ENCODE measurements at places on chromosomes 7 and 10.

GRCh38 chr10:62811159-62811875 lies 4.8 kb downstream of the EGR2 start:
- DNase-seq: no peak

DNA sequence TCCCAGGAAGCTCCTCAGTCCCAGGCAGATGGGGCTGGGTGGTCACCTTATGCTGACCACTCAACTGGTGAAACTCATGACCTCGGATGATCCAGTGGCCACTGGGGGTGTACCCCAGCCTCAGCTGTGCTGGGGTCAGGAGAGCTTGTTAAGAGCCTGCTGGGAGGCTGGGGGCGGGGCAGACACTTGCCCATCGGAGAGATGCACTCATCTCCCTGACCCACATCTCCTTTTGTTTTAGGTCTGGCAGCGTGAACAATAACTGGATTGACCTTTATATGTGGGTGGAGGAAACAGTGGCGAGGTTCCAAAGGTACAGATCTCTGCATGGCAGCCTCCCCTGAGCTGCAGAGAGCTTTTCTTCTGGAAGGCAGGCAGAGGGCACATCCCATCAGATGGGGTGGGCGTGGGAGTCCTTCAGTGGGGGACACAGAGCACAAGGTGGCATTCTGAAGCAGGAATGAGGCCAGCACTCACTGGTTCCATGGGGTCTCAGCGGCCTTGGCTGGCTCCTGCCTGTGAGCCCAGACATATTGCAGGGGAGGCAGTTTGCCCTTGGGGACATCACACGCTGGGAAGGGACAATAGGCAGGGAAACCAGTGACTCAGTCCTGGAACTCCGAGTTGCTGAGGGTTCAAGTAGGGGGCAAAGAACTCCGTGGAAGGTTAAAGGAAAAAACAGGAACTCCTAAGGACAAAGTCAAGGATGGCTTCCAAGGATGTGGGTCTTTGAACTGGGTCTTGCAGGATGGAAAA lies 5.2 kb downstream of the ANTXRL start:
- no peak for DNase-seq

- no peak for DNase-seq
These were observed 2.2 kb downstream of the ZDHHC4 start for GRCh38 chr7:6579446-6579845.

DNA sequence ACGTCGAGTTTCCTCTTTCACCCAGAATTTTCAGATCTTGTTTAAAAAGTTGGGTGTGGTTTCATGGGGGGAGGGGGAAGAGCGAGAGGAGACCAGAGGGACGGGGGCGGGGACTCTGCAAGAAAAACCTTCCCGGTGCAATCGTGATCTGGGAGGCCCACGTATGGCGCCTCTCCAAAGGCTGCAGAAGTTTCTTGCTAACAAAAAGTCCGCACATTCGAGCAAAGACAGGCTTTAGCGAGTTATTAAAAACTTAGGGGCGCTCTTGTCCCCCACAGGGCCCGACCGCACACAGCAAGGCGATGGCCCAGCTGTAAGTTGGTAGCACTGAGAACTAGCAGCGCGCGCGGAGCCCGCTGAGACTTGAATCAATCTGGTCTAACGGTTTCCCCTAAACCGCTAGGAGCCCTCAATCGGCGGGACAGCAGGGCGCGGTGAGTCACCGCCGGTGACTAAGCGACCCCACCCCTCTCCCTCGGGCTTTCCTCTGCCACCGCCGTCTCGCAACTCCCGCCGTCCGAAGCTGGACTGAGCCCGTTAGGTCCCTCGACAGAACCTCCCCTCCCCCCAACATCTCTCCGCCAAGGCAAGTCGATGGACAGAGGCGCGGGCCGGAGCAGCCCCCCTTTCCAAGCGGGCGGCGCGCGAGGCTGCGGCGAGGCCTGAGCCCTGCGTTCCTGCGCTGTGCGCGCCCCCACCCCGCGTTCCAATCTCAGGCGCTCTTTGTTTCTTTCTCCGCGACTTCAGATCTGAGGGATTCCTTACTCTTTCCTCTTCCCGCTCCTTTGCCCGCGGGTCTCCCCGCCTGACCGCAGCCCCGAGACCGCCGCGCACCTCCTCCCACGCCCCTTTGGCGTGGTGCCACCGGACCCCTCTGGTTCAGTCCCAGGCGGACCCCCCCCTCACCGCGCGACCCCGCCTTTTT lies at the start of gene VIM:
Gene VIM (plus strand): TSS at position 151 of the 925 bp plus-strand sequence. CDS start 1,182 bp downstream, outside the sequence.
- no peak for DNase-seq

DNA sequence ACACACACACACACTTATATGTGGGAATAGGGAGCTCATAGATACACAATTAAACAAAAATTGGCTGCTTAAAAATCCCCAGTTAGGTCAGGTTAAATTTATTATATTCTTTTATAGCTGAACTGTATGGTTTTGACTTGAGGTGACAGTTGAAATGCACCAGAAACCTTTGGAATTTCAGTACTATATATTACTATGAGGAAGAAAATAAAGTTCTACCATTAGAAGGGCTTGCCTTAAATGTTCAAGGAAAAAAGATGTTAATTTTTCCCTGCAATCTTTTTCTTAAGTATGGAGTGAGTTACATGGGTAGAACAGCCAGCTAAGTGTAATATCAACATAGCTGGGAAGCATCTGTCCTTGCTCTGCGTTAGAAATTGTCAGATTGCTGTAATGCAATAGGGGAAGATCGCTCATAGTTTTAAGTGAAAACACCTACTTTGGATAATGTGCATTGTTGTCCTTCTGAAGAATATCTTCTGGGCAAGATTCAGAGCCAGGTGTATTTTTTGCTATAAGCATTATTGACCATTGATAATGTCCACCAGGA lies 415.8 kb upstream of the MKI67 start:
- DNase-seq: no peak

- DNase-seq: no peak
These were observed 65.0 kb upstream of the ZNF746 start for GRCh38 chr7:149562602-149563001.

- no peak for DNase-seq
These were observed 752 bp downstream of the DRGX start for GRCh38 chr10:49394933-49395740.

GRCh38 chr10:131576341-131577177 lies 265.0 kb upstream of the TCERG1L start:
- no peak for DNase-seq

- DNase-seq: no peak
These were observed 22.6 kb downstream of the CUTC start for GRCh38 chr10:99754670-99755069.

- no peak for DNase-seq
These were observed 98.9 kb upstream of the ARHGAP21 start for GRCh38 chr10:24822590-24822989.

DNA sequence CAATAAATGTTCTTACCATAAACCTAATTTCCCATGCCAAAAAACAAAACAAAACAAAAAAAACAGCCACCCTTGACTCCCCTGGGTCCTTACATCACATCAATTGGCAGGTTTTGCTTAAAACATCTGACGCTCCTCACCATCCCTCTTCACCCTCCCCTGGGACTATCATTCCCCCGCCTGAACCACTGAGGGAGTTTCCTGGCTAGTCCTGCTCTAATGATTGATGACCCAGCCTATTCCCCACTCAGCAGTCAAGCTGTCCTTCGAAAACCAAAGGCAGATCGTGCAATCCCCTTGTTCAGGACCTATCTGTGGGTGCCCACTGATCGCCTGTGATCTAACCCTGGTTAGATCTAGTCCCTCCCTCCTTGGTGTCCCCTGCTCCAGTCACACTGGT lies 11.2 kb upstream of the FRMPD2 start:
- no peak for DNase-seq

DNA sequence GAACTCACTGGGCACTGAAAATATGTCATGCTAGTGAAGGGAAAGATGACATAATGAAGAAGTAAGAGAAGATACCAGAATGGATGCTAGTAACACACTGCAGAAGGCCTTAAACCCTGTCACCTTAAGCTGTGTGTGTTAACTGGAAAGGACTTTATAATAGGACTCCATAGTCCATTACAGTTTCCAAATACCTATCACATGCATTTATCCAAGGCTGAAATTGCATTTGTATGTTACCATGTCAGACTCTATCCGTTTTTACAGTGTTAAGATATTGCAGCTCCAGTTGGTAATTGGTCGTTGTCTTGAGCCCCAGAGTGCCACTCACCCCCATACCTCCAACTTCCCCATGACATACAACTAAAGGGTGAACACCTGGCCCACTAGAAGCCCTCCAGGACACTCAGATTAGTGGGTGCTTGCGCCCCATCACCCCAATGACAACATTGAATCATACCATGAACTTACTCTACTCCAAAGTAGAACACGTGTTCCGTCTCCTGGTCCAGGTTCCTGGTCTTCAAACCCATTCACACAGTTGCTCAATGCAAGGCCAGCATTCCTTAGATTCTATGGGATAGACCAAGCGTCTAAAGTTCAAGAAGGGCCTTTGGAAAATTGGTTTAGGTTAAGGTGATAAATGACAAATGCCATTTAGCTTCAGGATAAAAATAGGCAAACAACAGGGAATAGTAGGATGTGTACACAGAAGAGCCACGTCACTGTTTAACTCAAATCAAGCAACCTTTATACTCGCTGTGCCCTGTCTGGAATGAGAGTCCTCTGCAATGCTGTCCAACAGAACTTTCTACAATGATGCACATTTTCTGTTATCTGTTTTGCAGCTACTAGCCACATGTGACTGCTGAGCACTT lies 2.1 kb upstream of the RAPGEF5 start:
- no peak for DNase-seq

- no peak for DNase-seq
These were observed 3.4 kb downstream of the PHYH start for GRCh38 chr10:13296476-13296875.

- no peak for DNase-seq
These were observed 96.6 kb downstream of the TPST1 start for GRCh38 chr7:66301737-66302136.

DNA sequence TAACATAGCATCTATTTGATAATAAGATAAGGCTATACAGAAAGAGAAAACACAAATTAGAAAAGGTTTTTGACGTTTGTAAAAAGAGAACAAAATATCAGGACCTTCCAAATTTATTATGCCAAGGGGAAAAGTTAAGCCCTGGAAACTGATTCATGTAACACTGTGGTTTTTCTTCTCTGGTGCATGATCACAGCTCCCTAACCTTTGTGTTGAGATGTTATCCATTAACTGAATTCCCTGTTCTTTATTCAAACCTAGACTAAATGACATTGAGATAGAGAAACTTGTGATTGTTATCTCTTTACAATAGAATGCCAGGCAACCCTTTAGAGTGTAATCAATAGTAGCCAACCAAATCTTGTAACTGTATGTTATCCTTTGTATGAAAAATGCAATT lies 141.5 kb upstream of the NRG3 start:
- no peak for DNase-seq

- DNase-seq: no peak
These were observed 95.0 kb downstream of the VPS50 start for GRCh38 chr7:93327006-93327633.

GRCh38 chr10:24698270-24698669 lies 25.4 kb downstream of the ARHGAP21 start:
- no peak for DNase-seq

- no peak for DNase-seq
These were observed 847 bp downstream of the GARS1 start for GRCh38 chr7:30595436-30596013.

GRCh38 chr10:21753497-21754270 lies 219.7 kb downstream of the MLLT10 start:
- no peak for DNase-seq

GRCh38 chr7:131012477-131013031 lies 278.5 kb upstream of the KLF14 start:
- DNase-seq: no peak

GRCh38 chr7:55733241-55734140 lies 129.1 kb downstream of the SEPTIN14 start:
- no peak for DNase-seq

- DNase-seq: no peak
These were observed 21.8 kb downstream of the UBTD1 start for GRCh38 chr10:97520520-97520919.

GRCh38 chr10:84177541-84178141 lies 4.0 kb downstream of the GPR15LG start:
- DNase-seq: no peak

DNA sequence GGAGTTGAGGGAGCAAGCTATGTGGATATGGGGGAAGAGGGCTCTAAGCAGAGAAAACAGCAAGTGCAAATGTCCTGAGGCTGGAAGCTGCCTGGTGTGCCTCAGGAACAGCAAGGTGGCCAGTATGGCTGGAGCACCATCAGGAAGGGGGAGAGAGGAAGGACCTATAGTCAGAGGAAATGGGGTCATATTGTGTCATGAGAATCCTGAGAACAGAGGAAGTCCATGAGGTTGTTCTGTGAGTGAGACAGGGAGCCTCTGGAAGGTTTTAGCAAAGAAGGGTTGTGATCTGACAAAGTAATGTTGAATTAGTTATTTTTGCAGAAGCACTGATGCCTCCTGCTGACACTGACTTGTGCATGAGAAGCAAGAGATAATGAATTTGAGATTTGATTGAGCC lies 204.3 kb downstream of the PTEN start:
- DNase-seq: no peak

DNA sequence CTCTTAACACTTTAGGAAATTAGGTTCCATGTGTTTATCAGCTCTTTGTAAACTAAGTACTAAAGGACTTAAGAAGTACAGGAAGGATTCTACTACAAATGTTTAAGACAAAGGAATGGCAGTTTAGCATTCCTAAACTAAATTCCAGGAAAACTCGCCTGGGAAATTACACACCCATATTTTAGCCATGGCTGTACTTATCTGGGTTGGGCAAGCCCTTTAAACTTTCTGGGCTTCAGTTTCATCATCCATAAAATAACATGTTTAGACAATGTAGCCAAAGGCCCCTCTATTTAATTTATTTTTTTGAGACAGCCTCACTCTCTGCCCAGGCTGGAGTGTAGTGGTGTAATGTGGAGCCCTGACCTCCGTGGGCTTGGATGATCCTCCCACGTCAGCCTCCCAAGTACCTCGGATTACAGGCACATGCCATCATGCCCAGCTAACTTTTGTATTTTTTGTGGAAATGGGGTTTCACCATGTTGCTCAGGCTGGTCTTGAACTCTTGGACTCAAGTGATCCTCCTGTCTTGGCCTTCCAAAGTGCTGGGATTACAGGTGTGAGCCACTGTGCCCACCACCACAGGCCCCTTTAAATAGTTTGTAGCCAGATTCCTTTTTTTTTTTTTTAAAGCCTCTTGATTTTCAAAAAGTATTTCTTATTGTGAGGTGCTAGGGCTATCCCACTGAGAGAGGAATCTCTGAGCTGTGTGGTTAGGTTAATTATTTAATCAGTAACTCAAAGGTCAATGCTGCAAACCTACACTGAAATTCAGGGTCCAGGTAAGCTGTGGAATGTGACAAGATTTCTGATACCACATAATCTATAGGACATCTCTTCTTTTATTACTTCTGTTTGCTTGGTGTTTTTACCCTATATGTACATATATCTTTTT lies 32.1 kb downstream of the TMEM60 start:
- no peak for DNase-seq

- DNase-seq: no peak
These were observed 8.5 kb upstream of the ARMS2 start for GRCh38 chr10:122445904-122446303.

Measured in NCI-H2029 (cell line).